HT1080 (cell line): ENCODE measurements at places on chromosomes 6 and 20. TPM values are rescaled to one million over a fixed set of nuclear protein-coding genes. Genes with fewer than 3 reads are reported as not detected.
A peak's percentile ranks its signal among the peaks of the same experiment; 100 is the strongest.

DNA sequence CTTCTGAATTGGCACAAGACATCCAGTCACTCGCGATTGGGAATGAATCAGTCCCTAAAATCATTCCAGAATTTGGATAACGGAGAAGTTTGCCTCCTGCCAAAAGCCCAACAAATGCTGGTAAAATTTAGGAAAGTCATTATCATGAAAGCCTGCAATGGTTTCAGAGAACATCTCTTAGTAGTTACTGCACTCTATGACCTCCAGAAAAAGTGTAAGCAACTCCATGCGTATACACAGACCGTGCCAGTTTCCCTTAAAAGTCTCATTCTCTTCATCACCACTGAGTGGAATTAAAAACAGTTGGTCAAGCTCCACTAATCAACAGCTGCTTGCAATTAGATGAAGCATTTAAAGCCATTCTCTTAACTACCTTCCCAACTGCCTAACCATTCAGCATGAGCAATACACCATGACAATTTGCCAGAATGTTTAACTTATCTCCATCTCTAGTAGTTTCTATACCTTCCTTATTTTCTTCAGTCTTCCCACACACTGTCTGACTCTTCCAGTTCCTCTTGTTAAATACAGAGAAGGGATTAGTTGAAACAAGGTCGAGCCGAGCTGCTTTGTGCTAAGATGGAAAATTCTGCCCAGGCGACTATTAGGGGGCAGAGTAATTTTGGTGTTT is 183.6 kb upstream of the PRDM1 start:
- no peak for DNase-seq

GRCh38 chr6:620166-620565 is 36.7 kb downstream of the HUS1B start:
- no peak for DNase-seq

- DNase-seq, result peak; percentile 3
These were observed 127.4 kb upstream of the MAP3K7 start for GRCh38 chr6:90714319-90714718.

DNA sequence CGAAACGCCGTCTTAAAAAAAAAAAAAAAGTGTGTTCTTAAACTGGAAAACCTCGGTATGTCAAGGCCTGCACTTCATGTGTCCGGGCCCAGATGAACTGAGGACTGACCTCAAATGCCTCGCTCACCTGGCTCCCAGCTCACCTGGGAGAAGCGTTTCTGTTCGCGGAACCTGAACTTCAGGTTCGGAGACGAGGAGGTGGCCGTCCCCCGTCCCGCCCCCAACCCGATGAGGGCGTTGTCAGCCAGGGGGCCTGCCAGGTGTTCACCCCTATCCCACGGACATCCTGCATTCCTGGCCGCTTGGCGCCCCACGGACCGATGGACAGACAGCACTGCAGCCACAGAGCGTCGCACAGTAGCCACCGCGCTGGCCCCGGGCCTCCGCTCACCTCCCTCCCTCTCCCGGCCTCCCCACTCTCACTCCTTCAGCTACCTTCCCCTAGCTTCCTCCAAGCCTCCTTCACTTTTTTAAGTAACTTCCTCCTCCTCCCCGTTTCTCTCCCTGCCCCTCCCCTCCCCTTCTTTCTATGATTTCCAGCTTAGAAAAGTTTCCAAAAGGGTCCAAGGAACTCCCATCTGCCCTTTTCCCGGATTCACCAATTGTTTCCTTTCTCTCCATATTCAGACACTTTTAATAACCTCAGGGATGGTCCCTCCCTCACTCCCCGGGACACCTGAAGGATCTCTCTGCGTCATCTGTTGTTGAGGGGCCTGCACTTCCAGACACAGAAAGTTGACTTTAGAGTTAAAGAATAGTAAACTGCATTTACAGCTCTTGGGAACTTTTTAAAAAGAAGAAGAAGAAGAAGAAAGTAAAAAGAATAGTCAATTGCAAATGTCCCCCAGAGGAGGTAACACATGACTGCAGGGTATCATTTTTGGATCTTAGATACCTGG is 22.7 kb upstream of the MCM3 start:
- DNase-seq, result no peak

DNA sequence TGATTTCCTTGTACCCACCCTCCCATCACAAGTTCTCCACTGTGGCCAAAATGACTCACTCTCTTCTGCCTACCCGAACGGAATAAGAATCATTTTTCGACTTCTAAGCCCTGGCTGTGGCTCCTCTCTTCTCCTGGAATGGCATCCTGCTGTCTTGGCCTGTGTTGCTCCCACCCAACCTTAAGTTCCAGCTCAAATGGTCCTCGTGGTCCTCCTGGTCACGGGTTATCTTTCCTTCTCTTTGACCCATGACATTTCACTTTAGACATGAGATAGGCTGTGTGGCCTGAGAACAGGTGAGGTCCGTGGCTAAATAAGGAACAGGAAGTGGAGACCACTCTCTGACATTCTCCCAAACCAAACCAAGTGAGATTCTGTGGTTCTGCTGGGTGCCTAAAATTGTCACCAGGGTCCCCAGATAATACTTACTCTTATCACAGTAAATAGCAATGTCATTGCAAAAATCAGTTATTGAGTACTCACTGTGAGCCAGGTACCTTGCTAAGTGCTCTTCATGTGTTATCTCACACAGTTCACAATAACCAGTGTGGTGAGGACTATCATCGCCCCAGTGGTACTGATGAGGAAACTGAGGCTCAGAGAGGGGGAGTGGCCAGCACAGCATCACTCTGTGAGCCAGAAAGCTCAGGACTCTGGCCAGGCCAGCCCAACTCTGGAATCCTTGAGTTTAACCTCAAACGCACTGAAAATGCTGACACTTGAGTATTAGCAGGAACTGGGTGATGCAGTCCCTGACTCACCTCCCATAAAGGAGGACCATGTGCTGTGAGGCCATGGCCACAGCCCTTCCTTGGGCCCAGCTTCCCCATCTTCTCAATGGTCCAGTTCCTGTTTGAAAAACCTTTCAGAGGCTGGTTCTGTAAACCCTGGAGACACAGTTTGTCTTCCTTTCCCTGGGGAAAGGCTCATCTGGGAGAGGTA is 74.8 kb upstream of the SIRPA start:
- peak; percentile 39 for DNase-seq

GRCh38 chr6:5695260-5696245 is 311.2 kb downstream of the NRN1 start:
- DNase-seq, result peak; percentile 82

GRCh38 chr20:47093320-47093966 is 198.8 kb downstream of the EYA2 start:
- no peak for DNase-seq

GRCh38 chr20:50395251-50395729 is 114.9 kb upstream of the PTPN1 start:
- no peak for DNase-seq

GRCh38 chr20:43746344-43747137 is 19.7 kb upstream of the GTSF1L start:
- no peak for DNase-seq

DNA sequence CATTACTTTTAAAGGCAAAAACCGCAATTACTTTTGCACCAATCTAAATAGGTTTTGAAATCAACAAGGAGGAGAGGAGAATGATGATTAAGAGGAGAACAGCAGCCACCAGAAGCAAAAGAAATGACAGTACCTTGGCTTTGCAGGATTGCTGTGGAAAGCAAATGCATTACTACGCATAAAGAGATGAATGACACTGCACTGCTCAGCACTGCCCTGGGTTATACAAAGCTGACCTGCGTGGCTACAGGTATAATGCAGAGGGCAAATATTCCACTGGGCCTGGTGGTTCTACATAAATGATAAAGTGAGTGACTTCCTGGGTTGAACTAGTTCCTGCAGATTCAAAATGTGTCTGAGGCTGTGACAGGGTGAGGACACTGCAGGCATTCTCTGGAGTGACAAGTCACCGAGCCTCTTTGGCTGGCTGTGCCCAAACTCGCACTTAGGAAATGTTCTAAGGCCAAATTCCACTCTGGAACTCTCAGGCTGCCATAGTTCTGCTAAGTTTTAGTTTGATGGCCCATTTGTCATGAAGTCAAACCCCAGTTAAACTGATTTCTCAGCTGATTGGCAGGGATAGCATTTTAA is 78.6 kb downstream of the INSM1 start:
- no peak for DNase-seq

GRCh38 chr6:46104209-46104608 is 25.6 kb upstream of the ENPP4 start:
- DNase-seq, result no peak

- DNase-seq, result no peak
These were observed 25.0 kb upstream of the C6orf62 start for GRCh38 chr6:24743944-24744335.

Gene SS18L1
- 12.8 and 13.0 TPM in 2 replicates for total RNA-seq

Gene SLC13A3
- total RNA-seq, result not detected in 2 replicates

Gene PROKR2
- total RNA-seq, result not detected in 2 replicates

Gene EYA2
- not detected in 2 replicates for total RNA-seq

Gene NEURL2
- total RNA-seq, result 1.3 and 2.1 TPM in 2 replicates

Gene GSTA4
- 0.20 TPM in 1 of 2 replicates, not detected in the other for total RNA-seq

Gene KCNK16
- not detected in 2 replicates for total RNA-seq

Gene EDEM2
- 29.4 and 37.6 TPM in 2 replicates for total RNA-seq

Gene PDYN
- not detected in 2 replicates for total RNA-seq
